ENCODE measurements at places on chromosomes 16 and 17. TPM values are rescaled to one million over a fixed set of nuclear protein-coding genes. Genes with fewer than 3 reads are reported as not detected.

- no peaks in the 10 kb centered on the region for H3K36me3 ChIP-seq
- H3K27me3 ChIP-seq, result no peaks in the 10 kb centered on the region
- peak overlapping the region; percentile 67 for H3K4me3 ChIP-seq
- peak; percentile 78 for DNase-seq
- peak overlapping the region; percentile 75 for H3K27ac ChIP-seq
- peaks cover 35% of the 10 kb centered on the region for H3K4me1 ChIP-seq
Observed at GRCh38 chr17:79777120-79777893, 641 bp upstream of the CBX2 start.

The UNC13D gene
- total RNA-seq, result 2.2 TPM

The MYO1D gene
- 89.0 TPM for total RNA-seq

DNA sequence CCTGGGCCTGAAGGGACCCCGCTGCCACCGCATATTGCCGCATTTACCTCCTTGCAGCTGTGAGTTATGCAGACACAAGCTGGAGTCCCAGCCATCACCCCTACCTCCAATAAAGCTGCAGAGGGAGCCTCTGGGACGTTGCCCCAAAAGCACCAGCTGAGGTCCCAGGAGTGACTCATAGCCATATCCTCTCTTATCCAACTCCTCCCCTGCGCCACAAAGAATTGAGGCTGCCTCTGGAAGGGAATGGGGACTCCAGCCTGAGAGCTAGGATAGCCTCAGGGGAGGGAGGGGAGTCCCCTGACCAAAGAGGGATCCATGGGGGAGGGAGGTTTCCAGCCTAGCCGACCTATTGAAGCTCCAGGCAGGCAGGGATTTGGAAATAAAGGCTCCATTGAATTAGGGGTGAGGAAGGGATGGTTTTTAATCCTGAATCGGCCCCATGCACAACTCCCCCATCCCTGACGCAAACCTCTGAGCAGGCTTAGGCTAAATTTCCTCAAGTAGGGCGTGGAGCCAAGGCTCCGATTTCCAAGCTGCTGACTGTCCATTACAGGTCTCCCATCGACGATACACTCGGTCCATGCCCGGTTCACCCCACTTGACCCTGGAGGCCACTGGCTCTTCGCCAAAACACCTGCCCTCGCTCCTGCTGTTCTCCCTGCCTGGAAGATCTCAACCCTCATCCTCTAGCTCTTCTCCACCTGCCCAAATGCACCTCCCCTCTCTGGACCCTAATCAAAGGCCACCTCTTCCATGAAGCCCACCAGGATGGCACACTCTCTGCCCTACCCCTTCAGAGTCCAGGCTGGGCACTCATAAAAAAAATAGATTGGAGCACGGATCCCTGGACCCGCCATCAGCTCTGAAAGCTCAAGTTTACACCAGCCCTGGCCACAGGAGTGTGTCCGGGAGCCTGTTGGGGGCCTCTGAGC is 27.5 kb downstream of the PIMREG start:
- peaks cover 4% of the 10 kb centered on the region for H3K4me1 ChIP-seq
- H3K4me3 ChIP-seq, result no peak overlapping the region
- no peak overlapping the region for H3K27ac ChIP-seq
- no peak for DNase-seq
- H3K27me3 ChIP-seq, result no peaks in the 10 kb centered on the region
- H3K36me3 ChIP-seq, result no peaks in the 10 kb centered on the region

The SLC52A1 gene
- total RNA-seq, result 0.13 TPM

DNA sequence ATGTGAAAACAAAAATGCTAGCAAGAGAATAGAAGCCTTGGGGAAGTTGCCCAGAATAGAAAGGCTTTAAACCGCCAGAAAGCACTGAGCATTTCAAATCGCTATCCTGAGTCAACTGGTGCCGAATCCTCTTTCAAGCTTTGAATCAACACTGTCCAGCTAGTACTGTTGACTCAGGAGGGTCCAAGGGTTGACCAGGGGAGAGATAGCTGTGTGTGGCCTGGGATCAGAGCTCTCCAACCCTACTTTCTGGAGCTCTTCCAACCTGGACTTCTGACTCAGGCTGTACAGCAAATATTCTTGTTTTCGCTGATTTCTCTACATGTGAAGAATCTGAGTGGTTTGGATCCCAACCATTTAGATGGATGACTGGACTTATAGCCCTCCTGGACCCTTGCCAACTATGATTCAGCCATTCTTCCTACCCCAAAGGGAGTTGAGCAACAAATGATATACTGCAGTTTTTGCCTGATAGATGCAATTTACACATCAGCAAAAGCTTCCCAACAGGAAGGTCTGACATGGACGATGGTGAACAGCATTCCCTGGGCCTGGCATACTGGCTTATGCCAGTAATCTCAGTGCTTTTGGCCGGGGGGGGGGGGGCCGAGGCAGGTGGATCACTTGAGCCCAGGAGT is 154.0 kb upstream of the SDK2 start:
- H3K4me3 ChIP-seq, result no peak overlapping the region
- DNase-seq, result peak; percentile 93
- H3K27ac ChIP-seq, result peak overlapping the region; percentile 76
- no peaks in the 10 kb centered on the region for H3K27me3 ChIP-seq
- H3K36me3 ChIP-seq, result no peaks in the 10 kb centered on the region

DNA sequence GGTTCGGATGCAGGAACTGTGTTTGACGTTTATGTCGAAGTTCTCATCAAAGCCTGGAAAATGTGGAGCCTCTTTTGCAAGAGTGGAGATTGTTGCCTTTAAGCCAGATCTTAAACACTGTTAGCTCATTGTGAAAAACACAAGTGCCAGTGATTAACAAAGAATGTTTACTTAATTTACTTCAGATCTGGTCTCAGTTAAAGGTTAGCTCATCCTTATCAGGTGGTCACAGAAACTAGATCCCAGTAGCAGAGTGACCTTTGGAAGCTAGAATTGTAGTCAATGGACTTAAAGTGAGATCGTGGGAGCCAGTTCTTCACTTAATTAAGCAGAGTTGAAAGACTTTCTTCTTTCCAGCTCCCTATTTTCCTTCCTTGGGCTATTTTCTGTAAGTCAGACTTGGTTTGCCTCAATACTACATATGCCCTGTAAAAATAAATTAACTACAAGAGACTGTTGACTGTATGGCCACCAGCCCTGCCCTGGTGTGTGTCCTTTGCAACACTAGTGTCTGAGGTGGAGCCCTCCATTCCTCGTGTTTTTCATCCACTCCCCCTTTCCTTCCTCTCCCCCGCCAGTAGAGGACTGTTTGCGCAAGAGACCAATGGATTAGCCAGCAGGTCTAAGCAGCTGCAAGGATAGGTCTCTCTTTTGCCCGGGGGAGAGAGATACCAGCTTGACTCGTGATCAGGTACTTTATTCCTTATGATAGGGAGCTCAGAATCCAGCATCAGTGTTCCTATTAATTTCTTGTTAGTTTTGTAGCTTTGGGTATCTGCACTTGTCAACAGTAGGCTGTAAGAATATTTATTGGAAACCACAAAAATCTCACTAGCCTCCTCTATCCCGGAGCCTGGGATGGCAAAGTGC is 20.2 kb downstream of the FBXO39 start:
- no peak overlapping the region for H3K4me3 ChIP-seq
- H3K4me1 ChIP-seq, result peaks cover 2% of the 10 kb centered on the region
- no peaks in the 10 kb centered on the region for H3K36me3 ChIP-seq
- peak overlapping the region; percentile 69 for H3K27ac ChIP-seq
- peak; percentile 53 for DNase-seq

The QPRT gene
- 222 TPM for total RNA-seq

GRCh38 chr17:65988451-65988850 is 203.5 kb downstream of the CEP112 start:
- no peaks in the 10 kb centered on the region for H3K4me1 ChIP-seq
- H3K27me3 ChIP-seq, result no peaks in the 10 kb centered on the region
- DNase-seq, result no peak
- no peak overlapping the region for H3K4me3 ChIP-seq
- no peak overlapping the region for H3K27ac ChIP-seq

GRCh38 chr17:10842658-10843057 is 4.8 kb upstream of the PIRT start:
- no peaks in the 10 kb centered on the region for H3K36me3 ChIP-seq
- no peak for DNase-seq
- no peaks in the 10 kb centered on the region for H3K4me1 ChIP-seq
- H3K4me3 ChIP-seq, result no peak overlapping the region

DNA sequence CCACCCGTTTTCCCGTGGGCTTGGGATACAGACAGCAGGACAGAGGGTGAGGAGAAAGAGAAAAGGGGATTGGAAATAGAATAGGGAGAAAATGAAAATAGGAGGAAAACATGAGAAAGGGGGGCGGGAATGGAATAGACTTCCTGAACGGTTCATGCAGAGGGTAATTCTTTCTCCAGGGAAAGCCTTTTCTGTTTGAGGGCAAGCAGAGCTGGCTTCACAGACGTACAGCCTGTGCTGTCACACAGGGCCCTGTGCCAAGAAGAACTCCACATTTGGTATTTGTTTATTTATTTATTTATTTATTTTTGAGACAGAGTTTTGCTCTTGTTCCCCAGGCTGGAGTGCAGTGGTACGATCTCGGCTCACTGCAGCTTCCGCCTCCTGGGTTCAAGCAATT is 12.0 kb downstream of the MILR1 start:
- H3K36me3 ChIP-seq, result no peaks in the 10 kb centered on the region
- H3K27me3 ChIP-seq, result no peaks in the 10 kb centered on the region
- H3K4me3 ChIP-seq, result no peak overlapping the region
- DNase-seq, result no peak

The TMEM235 gene
- total RNA-seq, result not detected

The TNRC6C gene
- 3.5 TPM for total RNA-seq

DNA sequence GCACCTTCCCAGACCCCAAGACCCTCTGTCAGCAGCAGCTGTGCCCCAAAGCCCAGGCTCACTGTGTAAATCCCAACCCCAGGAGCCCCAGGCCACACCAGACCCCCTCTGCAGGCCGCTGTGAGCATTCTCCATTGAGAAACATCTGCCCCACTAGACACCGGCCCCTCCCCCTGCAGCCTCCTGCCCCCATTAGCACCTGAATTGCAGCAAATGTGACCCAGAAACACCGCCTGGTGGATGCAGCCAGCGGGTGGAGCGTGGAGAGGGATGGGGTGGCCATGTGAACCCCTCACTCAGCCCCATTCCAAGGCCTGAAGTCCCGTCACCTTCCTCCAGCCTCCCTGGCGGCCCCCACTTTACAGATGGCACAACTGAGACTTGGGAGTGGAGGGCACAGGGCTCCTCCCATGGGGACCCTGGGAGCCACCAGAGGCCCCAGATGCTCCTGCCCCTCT is 2.2 kb downstream of the UBALD1 start:
- peaks cover 36% of the 10 kb centered on the region for H3K4me1 ChIP-seq
- no peaks in the 10 kb centered on the region for H3K36me3 ChIP-seq
- H3K27ac ChIP-seq, result no peak overlapping the region
- H3K4me3 ChIP-seq, result no peak overlapping the region
- DNase-seq, result no peak
- H3K27me3 ChIP-seq, result no peaks in the 10 kb centered on the region

The TMEM92 gene
- total RNA-seq, result 6.9 TPM
